ENCODE measurements at places on chromosomes 2 and 18.

- no peak for DNase-seq
Measured at GRCh38 chr18:79274823-79275222, 120.9 kb upstream of the NFATC1 start.

DNA sequence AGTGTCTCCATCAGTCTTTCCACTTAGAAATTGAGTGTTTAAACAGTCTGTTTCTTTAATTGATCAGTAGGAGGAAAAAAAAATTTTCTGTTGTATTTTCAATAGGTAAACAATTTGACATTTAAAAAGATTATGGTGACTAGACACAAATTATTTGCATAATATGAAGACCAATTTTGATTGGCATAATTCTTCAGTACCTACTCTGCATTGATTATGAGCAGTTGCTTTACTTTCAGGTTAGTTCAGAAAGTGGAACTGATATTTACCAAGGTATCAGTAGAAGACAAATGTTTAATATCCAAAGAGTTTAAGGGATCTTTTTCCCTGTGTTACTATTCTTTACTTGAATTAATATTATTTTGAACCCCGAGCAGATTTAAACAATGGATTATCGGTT, 2.6 kb downstream of the ADAM23 start:
- DNase-seq = no peak

DNA sequence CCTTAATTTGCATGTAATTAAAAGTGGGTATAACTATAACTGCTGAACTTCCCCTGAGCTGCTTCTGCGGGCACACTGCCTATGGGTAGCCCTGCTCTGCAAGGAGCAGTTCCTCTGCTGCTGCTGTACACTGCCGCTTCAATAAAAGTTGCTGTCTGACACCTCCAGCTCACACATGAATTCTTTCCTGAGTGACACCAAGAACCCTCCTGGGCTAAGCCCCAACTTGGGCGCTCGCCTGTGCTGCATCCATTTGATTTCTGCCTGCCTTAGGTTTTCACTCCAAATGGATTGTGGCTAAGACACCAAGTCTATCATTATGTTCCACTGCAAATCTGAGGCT, 215.7 kb downstream of the ANAPC1 start:
- no peak for DNase-seq

- DNase-seq = no peak
Measured at GRCh38 chr2:117982376-117983033, 31.4 kb downstream of the CCDC93 start.

GRCh38 chr2:10569460-10569859, 120.3 kb downstream of the NOL10 start:
- DNase-seq = no peak

GRCh38 chr2:66110086-66110485, 324.8 kb upstream of the MEIS1 start:
- DNase-seq = no peak

DNA sequence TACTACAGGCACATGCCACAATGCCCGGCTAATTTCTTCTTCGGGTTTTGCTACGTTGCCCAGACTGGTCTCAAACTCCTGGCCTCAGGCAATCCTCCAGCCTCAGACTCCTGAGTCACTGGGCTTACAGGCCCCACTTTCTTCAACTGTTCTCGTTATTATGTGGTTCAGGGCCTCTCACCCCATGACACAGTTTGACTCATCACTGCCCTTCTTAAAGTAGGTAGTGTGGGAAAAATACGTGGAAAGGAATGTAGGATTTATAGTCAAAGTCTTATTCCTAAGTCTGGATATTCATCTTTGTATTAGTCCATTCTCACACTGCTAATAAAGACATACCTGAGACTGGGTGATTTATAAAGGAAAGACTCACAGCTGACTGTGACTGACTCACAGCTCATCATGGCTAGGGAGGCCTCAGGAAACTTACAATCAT, 19.4 kb downstream of the CENPA start:
- no peak for DNase-seq

DNA sequence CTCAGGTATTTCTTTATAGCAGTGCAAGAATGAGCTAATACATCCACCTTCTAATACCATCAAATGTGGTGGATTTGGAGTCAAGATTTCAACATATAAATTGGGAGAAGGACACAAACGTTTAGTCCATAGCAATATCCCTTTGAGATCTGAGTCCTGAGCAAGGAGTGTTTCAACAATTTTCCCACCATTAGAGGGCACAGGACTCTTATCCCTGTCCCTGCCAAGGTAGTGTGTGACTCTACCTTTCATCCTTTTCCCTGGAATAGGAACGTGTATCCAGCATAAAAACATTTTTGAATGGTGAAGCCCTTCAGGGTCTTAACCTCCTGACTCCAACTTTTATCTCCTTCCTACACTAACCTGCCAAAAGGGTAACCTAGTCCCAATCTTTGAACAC, 181.3 kb upstream of the SRD5A2 start:
- no peak for DNase-seq

DNA sequence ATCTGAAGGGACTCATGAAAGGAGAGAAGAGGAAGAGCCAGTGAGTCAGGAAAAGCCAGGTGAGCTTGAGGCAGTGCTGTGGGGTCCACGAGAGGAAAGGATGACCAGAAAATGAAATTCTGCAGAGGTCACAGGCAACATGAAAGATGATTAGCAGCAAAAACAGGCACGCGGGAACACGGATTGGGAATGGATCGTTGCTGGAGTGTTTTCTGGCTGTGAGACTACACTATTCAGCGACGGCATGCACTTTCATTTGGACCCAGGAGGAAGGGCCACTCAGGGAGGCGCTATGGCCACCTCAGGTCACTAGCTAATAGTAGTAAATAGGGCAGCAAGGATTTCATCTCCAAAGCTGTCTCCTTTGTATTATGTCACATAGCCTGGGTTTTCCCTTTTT, 44.8 kb downstream of the ZNF532 start:
- DNase-seq = no peak

DNA sequence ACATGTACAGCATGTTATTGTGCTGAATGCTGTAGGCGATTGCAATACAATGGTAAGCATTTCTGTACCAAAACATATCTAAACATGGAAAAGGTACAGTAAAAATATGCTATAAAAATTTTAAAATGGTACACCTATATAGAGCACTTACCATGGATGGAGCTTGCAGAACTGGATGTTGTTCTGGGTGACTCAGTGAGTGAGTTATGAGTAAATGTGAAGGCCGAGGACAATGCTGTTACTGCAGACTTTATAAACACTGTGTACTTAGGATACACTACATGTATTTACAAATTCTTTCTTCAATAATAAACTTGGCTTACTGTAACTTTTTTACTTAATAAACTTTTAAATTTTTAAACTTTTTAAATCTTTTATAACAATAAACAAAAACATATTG, 473.4 kb upstream of the UBE2E3 start:
- DNase-seq = no peak

Data from NCI-H187 (cell line).